ENCODE measurements at places on chromosomes 2 and 18.
A peak's percentile ranks its signal among the peaks of the same experiment; 100 is the strongest.

DNA sequence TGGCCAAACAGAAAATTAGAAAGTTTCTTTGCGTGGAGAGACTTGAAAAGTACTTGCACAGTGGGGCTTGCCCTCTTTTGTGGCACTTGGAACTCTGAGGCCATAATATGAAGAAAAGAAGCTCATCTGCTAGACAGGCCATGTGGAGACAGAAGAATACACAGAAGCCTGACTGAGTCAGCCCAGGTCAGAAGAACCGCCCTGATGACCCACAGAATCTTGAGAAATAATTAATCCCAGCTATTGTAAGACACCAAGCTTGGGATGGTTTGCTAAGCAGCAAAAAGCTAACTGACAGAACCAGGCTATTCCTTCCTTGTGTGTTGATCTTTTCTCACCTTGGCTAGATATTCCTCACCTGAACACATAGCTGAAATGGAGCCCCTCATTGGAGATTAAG is 33.7 kb downstream of the G6PC2 start:
- no peak for DNase-seq

GRCh38 chr2:143841935-143842334 is 678.0 kb downstream of the ZEB2 start:
- no peak for DNase-seq

GRCh38 chr2:32743480-32744236 is 115.8 kb downstream of the TTC27 start:
- DNase-seq, result no peak

- no peak for DNase-seq
Observed at GRCh38 chr2:54042897-54043620, 72.3 kb upstream of the PSME4 start.

DNA sequence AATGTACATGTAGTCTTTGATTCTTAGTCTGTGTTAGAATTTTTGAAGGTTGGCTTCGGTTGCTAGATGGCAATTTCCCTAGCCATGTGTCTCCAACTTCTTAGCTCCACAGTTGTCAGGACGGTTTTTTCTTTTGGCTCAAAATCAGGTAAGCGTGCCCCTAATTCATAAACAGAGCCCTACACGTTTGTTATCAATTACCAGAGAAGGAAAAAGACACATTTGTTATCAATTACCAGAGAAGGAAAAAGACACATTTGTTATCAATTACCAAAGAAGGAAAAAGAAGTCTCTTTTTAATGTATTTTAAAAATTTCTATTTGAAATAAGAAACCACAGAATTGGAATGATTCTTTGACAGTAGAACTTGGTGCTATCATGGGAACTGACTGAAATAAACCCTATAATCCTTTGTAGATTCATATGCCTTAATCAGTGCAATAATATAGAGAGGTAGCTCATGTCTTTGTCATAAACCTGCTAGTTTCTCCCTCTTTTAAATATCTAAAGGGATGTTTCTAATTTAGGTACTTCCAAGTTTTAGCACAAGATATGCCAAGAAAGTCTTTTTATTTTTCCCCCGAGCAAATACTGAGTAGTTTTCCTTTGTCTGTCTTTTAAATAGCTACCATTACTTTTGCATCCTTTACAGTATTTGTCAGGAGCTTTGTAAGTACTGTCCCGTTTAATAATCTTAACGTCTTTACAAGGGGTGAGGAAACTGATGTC is 35.9 kb downstream of the CAMKMT start:
- no peak for DNase-seq

GRCh38 chr2:179255129-179255528 is 9.5 kb downstream of the SESTD1 start:
- DNase-seq, result no peak

DNA sequence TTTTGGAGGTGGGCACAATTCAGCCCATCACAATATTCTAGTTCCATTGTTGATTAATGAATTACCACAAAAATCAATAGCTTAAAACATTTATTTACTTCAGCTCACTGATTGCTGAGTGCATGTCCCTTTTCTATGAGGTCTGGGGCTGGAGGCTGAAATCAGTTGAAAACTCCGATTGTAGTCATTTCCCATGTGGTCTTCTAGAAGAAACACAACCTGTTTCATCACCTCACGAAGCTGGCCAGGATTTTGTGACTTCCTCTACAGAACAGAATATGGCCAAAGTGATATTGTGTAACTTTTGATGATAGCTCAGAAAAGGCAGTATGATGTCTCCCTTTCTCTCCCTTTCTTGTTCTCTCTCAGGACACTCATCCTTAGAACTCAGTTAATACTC is 44.1 kb upstream of the CYRIA start:
- no peak for DNase-seq

DNA sequence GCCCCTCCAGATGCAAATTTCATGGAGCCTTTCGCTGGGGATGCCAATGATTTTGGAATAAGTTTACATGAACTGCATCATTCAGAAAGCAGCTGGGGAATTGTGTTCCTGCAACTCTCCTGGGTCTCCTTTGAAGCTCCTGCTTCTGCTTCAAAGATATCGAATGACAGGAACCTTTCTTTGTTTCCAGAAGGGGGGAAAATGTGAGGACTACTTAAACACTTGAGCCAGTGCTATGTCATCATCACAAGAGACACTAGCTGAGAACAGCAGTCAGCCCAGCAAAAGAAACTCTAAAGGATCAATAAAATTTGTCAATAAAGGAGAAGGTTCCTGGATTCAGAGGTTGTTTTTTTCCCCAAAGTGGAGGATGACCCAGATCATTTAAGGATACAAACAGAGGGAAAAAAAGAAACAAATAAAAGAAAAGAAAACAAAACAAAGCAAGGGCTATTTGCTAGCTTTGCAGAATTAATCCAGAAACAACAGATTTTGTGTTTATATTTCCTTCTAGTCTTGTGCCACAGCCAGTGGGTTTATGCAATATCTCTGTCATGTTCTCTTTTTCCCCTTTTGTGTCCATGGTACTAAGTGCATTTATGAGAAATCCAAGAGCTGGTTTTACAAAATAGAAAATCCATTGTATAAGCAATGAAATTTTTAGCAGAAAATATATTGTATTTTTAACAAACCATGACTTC is 463.7 kb downstream of the CDH2 start:
- DNase-seq, result no peak

GRCh38 chr2:200305797-200306195 is 697 bp upstream of the SPATS2L start:
- DNase-seq, result peak; percentile 34
